ENCODE measurements at places on chromosomes 5 and 9.

DNA sequence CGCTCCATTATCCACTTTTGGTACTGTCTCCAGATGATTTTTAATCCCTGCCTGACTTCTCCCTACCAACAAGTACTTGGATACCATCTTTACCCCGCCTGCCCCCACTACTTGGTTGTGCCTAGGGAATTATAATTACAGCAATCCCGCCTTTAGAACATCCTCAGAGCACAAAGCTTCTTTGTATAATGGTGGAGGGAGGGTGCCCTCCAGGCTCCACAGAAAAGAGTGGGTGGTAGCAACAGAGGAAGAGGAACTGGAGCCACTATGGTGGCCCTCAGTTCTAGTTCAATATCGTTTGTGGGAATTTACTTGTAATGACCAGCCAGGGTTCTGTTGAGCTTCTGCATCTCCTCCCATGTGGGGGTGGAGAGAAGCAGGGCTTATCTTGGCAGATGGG is 79.0 kb upstream of the RNF38 start:
- no peaks in the 10 kb centered on the region for H3K36me3 ChIP-seq
- H3K4me3 ChIP-seq, result no peak overlapping the region
- H3K27me3 ChIP-seq, result no peaks in the 10 kb centered on the region
- peaks cover 3% of the 10 kb centered on the region for H3K4me1 ChIP-seq
- DNase-seq, result no peak

DNA sequence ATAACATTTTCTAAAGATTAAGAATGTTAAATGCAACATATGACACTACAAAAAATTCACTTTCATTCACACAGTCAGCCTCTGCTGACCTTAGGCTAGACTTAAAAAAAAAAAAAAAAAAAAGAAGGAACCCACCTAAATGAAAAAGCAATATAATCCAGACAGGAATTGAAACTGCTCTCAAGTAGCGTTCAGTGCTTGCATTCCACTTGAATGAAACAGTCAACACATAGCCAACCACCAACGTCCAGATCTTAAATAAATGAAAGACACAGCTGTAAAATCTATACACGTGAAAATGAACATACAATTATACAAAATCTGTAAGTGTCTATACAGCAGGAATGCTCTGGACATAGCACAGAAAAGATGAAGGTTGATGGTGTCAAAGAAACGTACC is 11.4 kb downstream of the TMEM245 start:
- H3K4me1 ChIP-seq, result peaks cover 38% of the 10 kb centered on the region
- H3K27ac ChIP-seq, result no peak overlapping the region
- H3K36me3 ChIP-seq, result peaks cover 19% of the 10 kb centered on the region
- H3K4me3 ChIP-seq, result no peak overlapping the region
- H3K27me3 ChIP-seq, result no peaks in the 10 kb centered on the region

- H3K27ac ChIP-seq, result no peak overlapping the region
- peaks cover 3% of the 10 kb centered on the region for H3K27me3 ChIP-seq
- H3K4me1 ChIP-seq, result peaks cover 1% of the 10 kb centered on the region
- no peaks in the 10 kb centered on the region for H3K36me3 ChIP-seq
- no peak for DNase-seq
These were observed 5.4 kb upstream of the LCN15 start for GRCh38 chr9:136769710-136770191.

DNA sequence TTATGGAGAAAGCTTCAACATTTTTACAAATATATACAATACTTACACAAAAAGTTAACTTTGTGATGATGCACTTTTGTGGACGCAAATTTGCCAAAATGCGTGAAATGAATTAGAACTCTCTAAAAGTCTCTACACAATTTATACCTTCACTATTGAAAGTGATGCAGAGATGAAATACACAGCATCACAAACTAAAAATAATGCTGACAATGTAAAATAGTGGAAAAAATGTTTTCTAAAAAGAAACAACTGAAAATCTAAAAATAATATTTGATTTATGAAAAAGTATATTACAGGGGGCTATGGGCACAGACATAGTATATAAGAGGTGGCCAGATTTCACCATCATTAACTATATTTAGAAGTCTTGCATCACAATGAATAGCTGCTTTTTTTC is 188.8 kb downstream of the ADCY2 start:
- H3K27ac ChIP-seq, result no peak overlapping the region
- H3K27me3 ChIP-seq, result no peaks in the 10 kb centered on the region
- DNase-seq, result no peak
- H3K36me3 ChIP-seq, result no peaks in the 10 kb centered on the region
- H3K4me1 ChIP-seq, result peaks cover 7% of the 10 kb centered on the region

DNA sequence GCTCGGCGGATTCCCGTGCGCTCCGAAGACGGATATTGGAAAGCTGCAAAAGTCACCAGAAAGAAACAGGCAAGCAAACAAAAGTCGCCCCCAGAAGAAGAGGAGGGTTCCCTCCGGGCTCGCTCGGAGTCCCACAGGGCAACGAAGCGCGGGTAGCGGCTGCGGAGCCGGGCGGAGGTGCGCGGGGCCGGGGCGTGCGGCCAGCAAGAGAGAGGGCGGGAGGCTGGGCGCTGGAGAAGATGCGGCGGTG is at the start of gene FBN2:
Gene FBN2, minus strand, starts transcription at position 246 of the 250 bp plus-strand sequence. CDS start 642 bp downstream, outside the sequence.
- H3K36me3 ChIP-seq, result no peaks in the 10 kb centered on the region
- H3K4me3 ChIP-seq, result peak within 1 kb of the TSS; percentile 81
- H3K4me1 ChIP-seq, result peaks cover 6% of the 10 kb centered on the region

- no peak for DNase-seq
- H3K27me3 ChIP-seq, result peaks cover 13% of the 10 kb centered on the region
- H3K4me1 ChIP-seq, result no peaks in the 10 kb centered on the region
- no peak overlapping the region for H3K27ac ChIP-seq
These were observed 11.1 kb downstream of the FCN2 start for GRCh38 chr9:134891713-134892112.

DNA sequence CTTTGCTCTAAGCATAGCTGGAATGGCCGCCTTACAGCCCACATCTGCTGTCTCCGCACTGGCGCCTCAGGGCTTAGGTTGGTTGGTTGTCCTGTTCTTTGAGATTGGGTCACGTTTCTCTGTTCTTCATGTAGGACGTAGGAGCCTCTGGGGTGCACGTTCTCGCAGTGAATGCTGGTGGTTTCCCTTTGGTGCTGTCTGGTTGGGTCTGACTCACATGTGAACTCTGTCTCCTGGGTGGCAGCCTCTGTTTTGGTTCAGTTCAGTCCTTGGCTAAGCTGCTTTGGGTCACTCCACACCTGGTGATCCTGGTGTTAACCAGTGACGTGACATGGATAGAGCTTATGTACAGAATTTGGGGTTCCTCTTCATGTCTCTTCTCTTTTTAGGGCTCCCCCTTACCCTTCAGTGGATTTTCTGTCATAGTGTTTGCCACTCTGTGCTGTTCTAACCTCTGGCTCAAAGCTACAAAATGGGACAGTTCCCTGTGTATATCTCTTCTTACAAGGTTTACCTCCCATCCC is 12.6 kb upstream of the LPCAT1 start:
- peaks cover 25% of the 10 kb centered on the region for H3K27me3 ChIP-seq
- no peak for DNase-seq
- H3K27ac ChIP-seq, result no peak overlapping the region
- H3K36me3 ChIP-seq, result no peaks in the 10 kb centered on the region

- H3K4me3 ChIP-seq, result no peak overlapping the region
- peaks cover 10% of the 10 kb centered on the region for H3K4me1 ChIP-seq
- peaks cover 9% of the 10 kb centered on the region for H3K27me3 ChIP-seq
- no peak for DNase-seq
- no peak overlapping the region for H3K27ac ChIP-seq
These were observed 26.0 kb upstream of the SEMA4D start for GRCh38 chr9:89523948-89524347.

- no peak overlapping the region for H3K4me3 ChIP-seq
- H3K36me3 ChIP-seq, result no peaks in the 10 kb centered on the region
- DNase-seq, result no peak
- no peak overlapping the region for H3K27ac ChIP-seq
- no peaks in the 10 kb centered on the region for H3K27me3 ChIP-seq
- no peaks in the 10 kb centered on the region for H3K4me1 ChIP-seq
These were observed 71.4 kb downstream of the ASTN2 start for GRCh38 chr9:117343427-117343826.

DNA sequence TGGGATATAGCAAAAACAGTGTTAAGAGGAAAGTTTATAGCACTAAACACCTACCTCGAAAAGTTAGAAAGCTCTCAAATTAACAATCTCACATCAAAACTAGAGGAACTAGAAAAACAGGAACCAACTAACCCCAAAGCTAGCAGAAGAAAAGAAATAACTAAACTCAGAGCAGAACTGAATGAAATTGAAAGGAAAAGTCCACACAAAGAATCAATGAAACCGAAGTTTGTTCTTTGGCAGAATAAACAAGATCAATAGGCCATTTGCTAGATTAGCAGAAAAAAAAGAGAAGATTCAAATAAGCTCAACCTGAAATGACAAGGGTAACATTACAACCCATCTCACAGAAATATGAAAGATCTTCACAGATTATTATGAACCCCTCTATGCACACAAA is 234.8 kb upstream of the ISL1 start:
- no peak for DNase-seq
- peaks cover 15% of the 10 kb centered on the region for H3K4me1 ChIP-seq
- H3K27me3 ChIP-seq, result no peaks in the 10 kb centered on the region

DNA sequence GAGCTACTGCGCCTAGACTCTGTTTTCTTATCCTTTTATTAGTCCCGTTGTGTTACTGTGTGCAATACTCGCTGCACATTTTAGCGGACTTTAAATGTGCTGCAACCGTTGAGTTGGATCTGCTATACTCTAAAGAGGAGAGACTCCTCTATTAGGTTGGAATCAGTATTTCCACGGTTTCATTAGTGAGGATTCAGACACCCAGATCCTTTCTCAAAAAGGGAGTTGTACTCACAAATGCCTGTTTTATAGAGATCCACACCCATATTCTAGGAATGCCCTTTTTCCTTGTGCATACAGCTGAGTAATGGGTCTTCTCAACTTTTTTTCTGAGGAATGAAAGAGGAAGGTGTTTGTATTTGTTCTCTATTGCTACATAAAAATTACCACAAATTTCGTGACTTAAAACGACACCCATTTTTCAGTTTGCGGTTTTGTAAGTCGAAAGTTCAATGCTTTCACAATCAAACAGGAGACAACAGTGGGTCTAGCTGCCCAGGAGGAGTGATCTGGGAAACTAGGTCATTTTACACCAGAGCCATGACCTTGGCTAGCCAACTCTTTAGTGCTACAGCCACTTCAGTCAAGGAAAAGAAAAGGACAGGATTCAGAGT is 52.8 kb upstream of the SLC44A1 start:
- no peaks in the 10 kb centered on the region for H3K27me3 ChIP-seq
- H3K36me3 ChIP-seq, result no peaks in the 10 kb centered on the region
- H3K4me1 ChIP-seq, result no peaks in the 10 kb centered on the region
- DNase-seq, result no peak
- H3K27ac ChIP-seq, result no peak overlapping the region

DNA sequence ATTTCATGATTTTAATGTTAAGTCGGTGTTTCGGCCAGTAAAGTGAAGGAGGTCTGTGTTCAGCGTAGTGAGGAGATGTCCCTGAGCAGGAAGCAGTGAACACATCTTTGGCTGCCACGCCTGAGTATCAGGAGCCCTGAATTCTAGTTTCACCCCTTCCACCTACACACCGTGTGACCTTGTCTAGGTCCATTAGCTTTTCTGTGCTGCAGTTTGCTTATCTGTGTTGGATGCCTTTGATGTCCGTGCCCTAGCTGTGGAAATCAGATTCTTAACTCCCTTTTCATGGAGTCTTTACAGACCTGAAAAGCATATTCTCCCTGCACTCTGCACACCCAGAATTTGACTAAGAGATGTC is 601 bp downstream of the FBXO38 start:
- peak overlapping the region; percentile 99 for H3K27ac ChIP-seq

DNA sequence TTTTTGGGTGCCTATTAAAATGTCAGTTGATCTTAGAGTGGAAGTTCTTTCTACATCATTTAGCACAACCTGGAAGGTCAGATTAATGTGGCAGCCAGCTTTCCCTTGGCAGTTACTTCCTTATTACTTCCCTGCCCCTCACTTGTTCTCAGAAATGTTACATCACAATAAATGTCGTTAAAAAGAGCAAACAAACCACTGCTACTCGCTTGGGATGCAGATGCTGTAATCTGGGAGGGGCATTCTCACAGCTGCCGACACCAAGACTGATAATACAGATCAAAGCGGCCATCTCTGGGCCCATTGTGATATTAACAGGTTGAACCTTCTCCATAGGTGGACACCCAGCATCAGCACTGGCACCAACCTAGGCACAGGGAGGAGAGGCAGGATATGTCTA is 29.3 kb downstream of the PLAC8L1 start:
- peaks cover 32% of the 10 kb centered on the region for H3K27me3 ChIP-seq
- no peak overlapping the region for H3K27ac ChIP-seq
- DNase-seq, result no peak
- H3K4me1 ChIP-seq, result peaks cover 8% of the 10 kb centered on the region
- H3K36me3 ChIP-seq, result peaks cover 1% of the 10 kb centered on the region
- no peak overlapping the region for H3K4me3 ChIP-seq

DNA sequence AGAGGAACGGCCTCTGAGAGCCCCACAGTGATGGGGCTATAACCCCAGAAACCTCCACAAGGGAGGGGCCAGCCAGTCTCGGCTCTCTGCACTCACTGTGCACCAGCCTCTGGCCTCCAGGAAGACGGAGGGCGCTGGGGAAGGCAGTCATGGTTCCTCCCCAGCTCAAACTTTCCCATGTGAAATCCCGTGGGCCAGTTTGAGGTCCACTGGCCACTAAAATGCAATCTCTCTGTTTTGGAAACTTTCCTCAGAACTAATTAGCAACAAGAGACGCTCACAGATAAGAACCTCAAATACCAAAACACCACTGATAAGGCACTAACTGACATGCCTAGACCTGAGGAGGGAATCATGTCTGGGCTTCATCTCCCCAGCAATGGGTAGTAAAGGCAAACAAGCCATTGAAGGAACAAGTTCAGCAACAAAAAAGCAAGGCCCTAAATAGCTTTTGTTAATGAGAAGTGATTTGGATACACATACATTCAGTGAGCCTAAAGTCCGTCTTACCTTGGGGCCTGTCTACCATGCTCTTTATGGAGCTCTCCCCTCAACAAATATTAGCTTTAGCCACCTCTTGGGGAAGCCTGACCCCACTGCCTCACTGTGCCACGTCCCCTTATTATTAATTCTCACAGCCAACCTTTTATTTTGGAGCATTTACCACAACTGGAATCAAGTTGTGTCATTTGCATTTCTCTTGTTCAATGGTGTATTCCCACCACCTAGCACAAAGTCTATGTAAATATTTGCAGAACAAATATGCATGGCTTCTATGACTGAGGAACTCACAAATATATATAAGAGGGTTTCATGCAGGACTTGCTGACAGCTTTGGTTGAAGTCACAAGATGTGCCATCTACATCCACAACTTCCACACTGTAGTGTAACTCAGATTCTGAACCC is 56.1 kb upstream of the GLRX start:
- no peak overlapping the region for H3K4me3 ChIP-seq
- H3K4me1 ChIP-seq, result peaks cover 43% of the 10 kb centered on the region

Data from progenitor cell of endocrine pancreas (in vitro differentiated cells).